ENCODE measurements at places on chromosomes 6 and 20.

DNA sequence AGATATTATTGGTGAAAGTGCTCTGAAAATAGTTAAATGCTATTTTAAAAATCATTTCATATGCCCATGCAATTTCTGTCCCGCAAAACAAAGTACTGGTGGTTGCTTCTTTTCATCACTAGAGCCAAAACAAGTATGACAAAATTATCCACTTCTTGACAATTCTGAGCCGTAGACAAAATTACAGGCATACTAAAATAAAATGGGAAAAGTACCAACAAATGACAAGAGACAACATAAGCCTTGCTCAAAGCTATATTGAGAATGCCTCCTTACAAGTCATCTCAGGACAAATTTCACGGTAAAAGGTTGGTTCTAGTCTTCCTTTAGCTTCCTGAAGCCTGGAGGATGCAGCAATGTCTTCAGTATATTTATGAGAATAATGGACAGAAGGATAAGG, 28.9 kb downstream of the NDRG3 start:
- DNase-seq = no peak

DNA sequence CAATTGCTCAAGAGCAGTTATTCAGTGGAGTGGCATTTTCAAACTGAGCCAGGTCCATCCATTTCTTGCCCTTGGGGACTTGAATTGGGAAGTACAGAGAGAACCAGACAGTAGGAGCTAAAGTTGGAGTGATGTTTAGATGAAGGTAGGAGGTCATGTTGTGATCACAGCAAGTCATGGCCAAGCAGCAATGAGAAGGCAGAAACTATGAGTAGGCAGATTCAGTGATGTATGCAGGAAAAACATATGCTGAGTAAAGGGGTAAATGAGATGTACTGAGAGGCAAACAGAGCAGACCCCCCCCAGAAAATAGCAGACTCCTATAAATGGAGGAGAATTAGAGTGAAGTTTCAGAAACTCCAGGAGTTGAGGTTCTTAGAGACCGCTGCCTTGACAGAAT, 95.8 kb downstream of the PERP start:
- DNase-seq = no peak

DNA sequence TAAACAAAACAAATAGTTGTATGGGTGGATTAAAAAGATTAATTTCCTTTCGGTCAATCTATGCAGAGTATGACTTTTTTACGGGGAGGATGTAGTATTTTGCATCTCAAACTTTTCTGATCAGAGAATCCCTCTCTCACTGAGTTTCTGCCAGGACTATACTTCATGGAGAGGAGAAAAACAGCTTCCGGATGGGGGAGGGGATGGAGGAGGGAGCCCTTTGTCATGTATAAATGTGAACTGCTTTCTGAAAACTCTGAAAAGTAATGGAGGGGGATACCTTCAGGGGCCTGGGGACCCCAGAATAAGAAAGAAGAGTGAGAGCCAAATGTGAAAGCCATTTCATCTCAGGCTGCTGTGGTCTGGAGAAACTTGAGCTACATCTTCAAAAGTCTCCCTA, 173.1 kb upstream of the KCNK16 start:
- no peak for DNase-seq

DNA sequence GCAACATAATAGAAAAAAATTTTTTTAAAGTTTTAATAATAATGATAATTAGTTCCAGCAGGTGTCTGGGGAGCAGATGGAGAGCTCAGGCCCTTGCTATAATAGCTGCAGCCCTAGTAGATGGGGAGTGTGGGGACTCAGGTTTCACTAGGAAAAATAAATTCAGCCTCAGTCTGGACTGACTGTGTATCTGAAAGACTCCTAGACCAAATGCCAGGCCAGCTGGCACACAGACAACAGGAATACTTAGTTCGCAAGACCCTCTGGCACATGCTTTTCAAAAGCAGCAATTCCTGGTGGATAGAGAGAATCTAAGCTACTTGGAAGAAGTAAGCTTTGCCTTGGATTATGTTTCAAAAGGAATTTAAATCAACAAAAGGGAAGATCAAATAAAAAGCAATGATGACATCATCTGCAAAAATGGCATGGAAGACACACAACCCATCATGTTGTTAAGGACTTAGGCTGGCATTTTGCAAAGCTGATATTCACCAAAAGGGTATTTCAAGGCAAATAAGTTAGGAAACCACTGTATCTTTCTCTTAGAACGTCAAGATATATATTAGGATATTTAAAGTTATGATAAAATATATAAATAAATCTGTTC, 107.8 kb downstream of the RNGTT start:
- DNase-seq = no peak

DNA sequence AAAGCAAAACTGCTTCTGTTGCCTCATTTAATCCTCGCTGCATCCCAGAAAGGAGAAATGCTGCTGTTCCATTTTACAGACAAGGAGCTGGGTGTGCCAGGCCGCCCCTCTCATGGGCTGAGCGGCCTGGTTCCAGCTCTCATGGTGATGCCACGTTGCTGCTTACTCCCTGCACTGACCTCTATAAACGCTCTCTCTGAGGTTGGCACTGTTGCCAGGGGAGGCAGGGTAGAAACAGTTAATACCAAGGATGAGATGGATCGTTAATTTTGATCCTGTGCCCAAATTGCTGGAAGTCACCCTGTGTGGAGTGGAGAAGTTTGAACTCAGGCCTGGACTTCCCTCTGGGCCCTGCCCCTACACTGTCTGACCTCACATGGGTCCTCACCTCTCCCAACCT, 25.6 kb downstream of the SIRPA start:
- DNase-seq = no peak

- no peak for DNase-seq
Observed at GRCh38 chr20:48339986-48340882, 487.6 kb downstream of the PREX1 start.

DNA sequence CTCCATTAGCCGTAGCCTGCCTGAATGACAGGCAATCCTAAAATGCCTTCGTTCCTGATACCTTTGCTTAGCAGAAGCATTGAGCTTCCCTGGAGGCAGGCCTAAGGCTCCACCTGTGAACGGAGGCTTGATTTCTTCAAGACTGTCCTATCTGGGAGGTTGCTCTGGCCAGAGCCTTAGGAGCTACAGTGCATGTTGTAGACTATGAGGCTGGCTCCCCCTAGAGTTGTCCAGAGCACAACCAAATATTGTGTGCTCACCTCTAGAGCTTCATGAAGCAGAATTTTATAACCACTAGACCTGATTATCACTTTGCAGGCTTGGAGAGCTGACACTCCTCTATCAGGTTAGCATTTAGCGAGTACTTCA, 217.8 kb downstream of the MAFB start:
- DNase-seq = no peak

- DNase-seq = no peak
Observed at GRCh38 chr20:60096166-60096565, 137.9 kb downstream of the CDH26 start.

DNA sequence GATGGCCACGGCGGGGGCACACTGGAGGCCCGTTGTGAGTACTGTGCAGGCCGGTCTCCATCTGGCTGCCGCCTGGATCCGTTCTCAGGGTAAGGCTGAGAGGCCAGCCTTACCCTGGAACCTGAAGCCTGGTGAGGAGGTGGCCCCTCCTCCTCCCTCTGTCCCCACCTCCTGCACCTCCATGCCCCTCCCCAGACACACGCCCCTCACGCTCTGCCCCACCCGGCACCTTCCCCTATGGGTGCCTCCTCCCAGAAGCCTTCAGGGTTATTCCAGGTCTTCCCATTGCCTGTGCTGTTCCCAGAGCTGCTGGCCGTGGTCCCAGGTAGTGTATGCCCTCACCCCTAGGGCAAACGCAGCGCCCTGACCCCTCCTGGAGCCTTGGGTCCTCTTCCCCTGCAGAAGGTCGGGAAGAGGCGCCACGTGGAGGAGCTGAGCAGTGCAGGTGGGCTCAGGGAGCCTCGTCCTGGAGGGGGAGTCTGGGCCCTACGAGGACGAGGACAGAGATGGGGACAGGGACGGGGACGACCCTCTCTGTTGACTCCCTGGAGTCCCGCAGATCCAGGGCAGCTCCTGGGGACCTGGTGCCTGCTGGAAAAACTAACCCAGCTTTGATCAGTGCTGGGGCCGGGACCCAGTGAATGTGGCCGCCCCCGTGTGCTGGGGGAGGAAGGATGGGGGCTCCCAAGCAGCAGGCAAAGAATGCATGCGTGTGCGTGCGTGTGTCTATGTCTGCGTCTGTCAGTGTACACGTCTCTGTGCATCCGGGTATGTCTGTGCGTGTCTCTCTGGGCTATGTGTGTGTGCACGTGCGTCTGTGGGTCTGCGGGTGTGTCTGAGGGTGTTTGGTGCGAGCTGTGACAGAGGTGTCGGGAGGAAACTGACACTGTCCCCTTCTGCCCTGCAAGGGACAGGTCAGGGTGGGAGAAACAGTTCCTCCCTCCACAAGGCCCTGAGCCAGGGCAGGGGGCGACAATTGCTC, 8.2 kb upstream of the HRH3 start:
- DNase-seq = no peak

DNA sequence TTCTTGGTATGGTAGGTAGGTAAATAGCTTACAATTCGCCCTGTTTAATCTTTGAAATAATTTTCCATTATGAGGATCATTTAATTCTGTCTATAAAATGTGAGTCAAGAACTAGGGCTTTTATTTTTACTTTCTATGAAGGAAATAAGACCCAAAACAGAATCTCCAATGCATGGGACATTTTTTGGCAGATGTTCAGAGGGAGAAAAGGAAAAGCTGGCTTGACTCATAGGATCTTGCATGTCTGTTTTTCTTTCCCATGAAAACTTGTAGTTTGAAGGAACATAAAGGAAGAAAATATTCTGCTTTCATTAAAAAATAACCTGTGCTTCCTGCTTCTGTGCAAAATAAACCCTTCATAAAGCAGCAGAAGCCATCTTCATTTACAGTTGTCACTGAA, 143.1 kb upstream of the INSM1 start:
- no peak for DNase-seq

GRCh38 chr6:157668009-157668401, 155.0 kb upstream of the SNX9 start:
- DNase-seq = no peak

DNA sequence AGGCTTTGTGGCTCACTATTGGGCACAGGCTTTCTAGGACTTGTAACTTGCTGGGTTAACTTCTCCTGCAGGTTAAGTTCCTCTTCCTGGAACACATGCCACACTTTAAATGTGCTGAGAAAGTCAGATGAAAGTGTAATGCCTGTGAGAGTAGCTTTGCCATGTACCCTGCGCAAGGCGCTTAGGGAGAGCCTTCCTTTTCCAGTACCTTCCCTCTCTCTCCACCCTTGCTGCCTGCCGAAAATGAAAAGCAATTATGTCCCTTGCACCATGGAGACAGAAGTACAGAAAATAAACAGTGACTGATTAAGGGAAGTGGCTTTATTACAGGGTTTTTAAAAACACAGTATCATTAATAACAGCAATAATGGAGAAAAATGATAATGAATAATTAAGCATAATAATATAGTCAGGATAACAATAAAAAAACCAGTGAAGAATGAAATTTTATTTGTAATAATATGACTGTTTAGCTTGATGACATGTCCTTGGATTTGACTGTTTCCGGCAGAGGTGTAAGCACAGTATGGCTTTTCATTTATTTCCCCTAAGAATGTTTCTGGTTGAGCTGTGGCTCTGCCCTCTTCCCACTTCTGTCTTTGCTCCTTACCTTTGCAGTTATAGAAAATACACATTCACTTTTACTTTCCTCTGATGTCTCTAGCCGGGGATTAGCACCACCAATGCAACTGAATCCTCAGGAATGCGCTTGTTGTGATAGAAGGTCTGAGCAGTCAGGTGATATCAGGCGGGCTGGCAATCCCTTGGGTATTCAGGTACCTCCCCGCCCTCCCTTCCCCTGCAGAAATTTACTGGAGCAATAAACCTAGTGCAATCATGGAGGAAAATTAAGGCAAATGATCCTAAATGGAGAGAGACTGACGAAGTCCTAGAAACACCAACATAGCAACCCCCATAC, 472.3 kb upstream of the CITED2 start:
- DNase-seq = no peak

DNA sequence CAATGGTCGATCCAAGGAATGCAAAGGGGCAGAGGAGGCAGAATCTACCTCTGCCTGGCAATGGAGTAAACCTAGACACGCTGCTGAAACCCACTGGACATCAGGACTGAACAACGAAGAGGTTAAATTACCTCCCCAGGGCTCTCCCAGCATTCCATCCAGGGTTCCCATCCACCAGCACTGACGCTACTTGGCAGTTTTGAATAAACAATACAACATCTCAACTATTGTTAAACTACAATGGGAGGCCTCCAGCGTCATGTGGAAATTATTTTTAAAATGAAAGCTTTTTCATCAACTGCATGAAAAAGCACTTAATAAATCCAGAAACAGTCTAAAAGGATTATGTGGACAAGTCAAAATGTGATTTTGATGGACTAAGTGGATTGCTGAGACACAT, 96.8 kb upstream of the NHSL1 start:
- DNase-seq = no peak

DNA sequence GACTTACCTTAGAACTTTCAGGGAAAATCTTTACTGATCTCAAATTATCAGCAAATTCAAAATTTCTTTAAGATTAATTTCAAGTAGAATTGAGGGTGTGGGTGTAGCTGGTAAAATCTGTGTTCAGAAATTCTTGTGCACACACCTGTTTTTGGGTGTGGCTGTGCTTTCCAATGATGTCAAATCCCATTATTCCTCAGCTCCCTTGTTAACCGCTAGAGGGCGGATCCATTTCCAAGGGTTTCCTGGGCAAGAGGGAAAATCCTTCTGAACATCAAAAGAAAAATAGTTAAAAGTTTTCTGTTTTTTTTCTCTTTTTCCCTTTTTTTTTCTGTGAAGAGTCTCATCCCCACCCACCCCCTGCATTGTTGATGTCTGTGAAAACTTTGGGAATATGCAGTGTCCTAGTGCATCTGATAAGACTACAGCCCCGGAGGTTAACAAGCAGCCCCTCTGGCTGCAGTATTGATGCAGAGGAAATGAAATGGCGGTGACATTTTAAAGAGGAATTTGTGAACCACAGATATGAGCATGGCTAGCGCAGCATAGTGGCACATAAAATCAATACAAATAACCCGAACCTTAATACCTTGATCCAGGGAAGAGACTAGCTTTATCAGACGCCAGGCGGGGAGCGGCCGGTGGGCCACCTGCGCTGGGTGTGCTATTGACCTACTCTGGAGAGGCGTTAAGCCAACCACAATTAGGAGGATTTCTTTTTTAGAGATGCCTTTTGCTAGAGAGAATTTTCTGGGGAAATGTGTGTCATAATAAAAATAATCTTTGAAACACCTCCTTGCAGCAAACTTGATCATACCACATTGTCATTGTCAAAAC, 130.9 kb downstream of the FOXA2 start:
- DNase-seq = peak; percentile 21

DNA sequence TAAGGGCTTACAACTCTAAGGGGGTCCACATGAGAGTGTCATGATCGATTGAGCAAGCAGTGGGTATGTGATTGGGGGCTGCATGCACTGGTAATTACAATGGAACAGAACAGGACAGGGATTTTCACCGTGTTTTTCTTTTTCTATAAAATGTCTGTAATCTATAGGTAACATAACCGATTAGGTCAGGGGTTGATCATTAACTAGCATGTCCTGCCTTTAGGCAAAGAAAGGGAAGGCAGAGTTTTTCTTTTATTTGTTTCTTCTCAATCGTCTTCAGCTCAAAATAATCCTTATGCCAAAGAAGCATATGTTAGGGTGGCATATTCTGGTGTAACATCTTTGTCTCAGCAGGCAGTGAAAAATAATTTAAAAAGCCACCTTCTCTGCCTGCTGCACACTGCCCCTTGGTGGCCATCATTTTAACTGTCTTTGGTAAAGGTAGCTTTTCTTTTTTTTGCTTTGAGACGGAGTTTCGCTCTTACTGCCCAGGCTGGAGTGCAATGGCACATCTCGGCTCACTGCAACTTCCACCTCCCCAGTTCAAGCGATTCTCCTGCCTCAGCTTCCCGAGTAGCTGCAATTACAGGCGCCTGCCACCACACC, 9.7 kb upstream of the CEP43 start:
- no peak for DNase-seq

All from H54 (cell line).